ENCODE measurements at places on chromosomes 4 and X. TPM values are rescaled to one million over a fixed set of nuclear protein-coding genes. Genes with fewer than 3 reads are reported as not detected.

HSPA4L gene
- not detected for polyA plus RNA-seq

SUV39H1 gene
- polyA plus RNA-seq: 9.8 TPM

HSFX3 gene
- polyA plus RNA-seq: not detected

TKTL2 gene
- not detected for polyA plus RNA-seq

TEX11 gene
- polyA plus RNA-seq: not detected

DNA sequence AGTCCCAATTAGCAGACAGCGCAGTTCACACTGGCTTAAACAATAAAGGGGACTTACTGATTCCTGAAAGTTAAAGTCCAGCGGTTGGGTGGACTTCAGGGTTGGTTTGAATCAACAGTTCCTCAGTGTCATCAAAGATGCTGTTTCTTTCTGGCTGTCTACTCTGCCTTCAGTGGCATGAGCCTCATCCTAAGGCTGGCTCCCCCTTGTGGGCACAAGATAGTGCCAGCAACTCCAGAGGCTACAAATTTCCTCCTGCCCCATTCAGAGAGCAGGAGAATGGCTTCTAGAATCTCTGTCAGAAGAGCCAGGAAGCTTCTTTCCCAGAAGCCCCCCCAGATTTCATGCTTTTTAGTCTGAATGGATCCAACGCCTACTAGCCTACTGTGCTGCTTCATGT lies 82.4 kb upstream of the MTM1 start:
- DNase-seq: peak; percentile 40

DNA sequence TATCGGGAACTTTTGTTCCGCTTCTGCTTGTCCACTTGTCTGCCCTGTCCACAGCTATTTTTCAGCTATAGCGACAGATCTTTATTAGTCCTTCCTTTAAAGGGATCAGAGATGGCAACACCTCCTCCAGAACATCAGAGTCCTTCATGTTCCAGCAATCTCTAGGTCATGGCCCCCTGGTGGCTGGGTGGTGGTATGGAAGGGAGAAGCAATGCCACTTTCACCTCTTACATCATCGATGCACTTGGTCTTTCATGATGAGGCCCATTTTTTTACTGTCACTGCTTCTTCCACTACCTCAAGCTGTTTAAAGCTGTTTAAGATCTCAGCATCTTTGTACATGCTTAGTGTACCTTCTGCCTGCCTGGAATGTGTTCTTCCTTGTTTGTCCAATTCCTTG lies 106.7 kb downstream of the ARHGAP6 start:
- peak; percentile 30 for DNase-seq

GRCh38 chr4:140252141-140252741 lies 98.3 kb upstream of the MAML3 start:
- no peak for DNase-seq
